CD4-positive, alpha-beta T cell treated with Interleukin-21 for 1 hour (primary cell): ENCODE measurements at places on chromosomes 12 and 14.

DNA sequence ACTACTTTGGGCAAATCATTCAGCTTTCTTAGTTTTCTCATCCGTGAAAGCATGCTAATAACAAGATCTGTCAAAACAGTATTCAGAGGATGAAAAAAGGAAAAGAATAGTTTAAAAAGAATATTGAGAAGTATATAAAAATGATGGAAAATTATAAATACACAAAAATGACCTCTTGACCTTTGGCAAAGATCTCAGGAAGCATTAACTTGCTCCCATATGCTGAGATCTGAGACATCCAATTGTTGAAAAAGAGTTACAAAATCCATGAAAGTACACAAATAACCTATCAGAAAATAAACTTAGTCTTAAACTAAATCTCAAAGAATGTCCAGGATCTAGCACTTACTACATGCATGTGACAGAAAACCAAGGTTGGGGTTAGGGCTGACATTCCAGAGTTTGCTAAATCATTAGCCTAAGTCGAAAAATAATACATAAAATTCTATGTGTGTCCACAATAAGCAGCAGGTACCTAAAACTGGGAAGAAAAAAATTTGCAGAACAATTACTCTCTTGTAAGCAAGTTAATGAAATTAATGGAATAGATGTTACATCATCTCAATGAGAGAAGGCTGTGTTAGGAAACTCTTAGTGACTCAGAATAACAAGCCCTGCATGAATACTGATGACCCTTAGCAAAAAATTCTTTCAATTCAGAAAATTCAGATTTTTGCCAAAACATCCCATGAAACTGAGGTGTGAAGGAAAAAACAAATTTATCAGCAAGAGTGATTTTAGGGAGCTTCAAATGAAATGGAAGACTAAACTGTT, 3.4 kb downstream of the PAH start:
- no peak for DNase-seq

DNA sequence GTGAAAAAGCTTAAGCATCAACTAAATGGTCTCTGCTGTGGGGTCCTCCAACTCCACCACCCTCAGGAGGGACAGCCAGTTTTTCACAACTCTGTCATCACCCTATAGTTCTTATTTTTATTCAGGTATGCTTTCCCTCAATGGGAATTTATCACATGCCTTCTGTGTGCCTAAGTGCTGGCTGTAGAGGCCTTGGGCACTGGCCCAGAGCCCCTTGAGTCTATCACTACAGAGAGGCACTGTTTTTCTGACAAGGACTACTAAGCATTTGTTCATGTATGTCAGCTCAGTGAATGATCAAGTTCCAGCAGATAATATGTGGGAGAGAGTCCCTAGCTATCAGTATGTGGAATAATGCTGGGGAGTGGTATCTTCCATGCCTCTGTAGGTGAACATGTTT, 463.9 kb downstream of the NPAS3 start:
- no peak for DNase-seq

GRCh38 chr12:28611115-28611435, 420.8 kb downstream of the CCDC91 start:
- DNase-seq = no peak

GRCh38 chr14:52538623-52539022, 13.7 kb downstream of the TXNDC16 start:
- no peak for DNase-seq
